DMS 273 treated with DMSO at 0.1 percent for 48 hours (cell line): ENCODE measurements at places on chromosomes 7 and 10.

- DNase-seq, result peak; percentile 47
Observed at GRCh38 chr7:28618383-28618782, 206.1 kb downstream of the CREB5 start.

- DNase-seq, result no peak
Observed at GRCh38 chr10:122265896-122266295, 5.2 kb upstream of the BTBD16 start.

DNA sequence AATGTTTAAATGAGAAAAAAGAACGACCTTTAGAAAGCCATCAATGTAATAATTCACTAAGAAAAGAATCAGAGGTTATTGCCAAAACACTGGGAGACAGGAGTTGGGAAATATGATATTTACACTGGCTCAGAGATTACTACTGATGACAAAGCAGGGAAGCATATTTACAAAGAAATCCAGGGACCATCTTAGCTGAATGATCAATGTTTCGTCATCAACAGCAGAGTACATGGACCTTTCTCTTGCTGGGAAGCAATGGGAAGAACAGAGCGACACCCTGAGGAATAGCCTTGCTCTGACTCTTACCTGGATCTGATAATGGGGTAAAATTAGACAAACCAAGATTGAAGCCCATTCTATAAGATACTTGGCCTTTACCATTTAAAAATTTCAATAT is 1293.5 kb downstream of the XPNPEP1 start:
- DNase-seq, result no peak

DNA sequence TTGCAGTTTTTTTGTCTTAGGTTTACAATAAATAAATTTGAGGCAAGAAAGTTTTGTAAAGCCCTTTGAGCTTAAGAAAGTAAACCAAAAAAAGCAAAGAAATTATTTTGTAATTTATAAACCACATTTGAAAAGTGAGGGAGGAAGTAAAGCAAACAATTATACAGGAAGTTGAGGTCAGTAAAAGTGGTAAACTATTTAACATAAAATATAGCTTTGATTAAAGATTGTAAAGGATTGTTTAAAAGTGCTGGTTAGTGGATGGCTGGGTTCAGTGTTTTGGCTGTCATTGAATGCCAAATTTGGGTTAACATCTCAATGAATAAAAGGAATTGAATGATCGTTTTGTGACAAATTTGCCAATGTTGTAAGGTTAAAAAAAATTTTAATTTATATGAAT is 9.9 kb downstream of the SOSTDC1 start:
- no peak for DNase-seq

GRCh38 chr10:52870562-52870961 is 98.0 kb upstream of the MBL2 start:
- DNase-seq, result no peak

DNA sequence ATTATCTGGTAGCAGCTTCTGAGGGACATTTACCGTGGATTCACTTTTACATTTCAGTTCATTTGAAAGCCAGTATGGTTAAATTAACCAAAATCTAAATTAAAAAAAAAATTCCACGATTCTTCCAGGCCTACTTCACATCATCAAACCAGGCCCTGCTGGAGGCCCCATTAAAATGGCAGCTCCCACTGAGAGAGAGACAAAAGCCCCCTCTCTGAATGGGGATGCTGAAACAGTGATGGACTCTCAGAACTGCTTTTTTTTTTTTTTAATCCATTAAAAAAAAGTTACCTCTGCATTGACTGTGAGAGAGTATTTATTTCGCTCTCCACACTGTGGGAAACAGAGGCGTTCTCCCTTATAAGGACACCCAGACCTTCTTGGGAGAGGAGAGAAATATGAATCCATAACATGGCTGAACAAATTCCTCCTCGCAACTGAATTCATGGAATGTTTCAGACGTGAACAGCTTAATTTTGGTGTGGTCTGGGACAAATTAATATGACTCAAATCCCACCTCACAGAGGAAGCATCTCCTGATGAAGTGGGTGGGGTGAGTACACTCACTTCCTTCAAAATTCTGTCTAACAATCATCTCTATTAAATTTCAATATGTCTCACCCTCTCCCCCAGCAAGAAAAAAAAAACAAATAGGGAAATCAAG is 73.5 kb downstream of the SAMD9 start:
- no peak for DNase-seq

GRCh38 chr10:95651346-95652060 is 5.0 kb downstream of the ALDH18A1 start:
- DNase-seq, result no peak

DNA sequence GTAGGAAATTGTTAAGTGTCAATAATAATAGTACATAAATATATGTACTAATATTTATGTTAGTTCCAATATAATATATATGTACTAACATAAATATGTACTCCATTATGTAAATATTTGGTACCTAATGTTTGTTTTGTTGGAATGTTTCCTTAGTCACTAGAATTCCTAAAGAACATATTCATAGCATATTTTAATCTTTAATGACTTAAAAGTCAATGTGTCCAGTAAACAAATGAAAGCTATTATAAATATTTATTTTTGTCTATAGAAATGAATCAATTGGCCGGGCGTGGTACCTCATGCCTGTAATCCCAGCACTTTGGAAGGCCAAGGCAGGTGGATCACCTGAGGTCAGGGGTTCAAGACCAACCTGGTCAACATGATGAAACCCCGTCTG is 153.6 kb downstream of the GPR158 start:
- no peak for DNase-seq

DNA sequence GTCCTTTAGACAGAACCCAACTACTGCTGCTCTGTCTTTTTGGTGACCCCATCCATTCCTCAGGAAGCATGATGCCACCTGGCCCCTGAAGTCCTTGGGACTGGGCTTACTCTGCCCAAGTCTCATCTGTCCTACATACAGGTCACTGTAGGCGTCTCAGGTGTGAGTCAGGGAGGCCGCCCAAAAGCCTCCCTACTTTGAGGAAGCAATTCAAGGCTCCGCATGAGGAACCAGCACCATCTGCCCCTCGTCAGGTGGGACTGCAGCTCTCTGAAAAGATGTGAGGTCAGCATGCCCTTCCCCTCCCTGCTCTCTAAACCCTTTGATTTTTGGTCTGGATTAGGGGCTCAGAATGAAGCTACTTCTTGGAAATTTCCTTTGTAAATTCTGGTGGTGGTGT is 354.8 kb downstream of the CXCL12 start:
- DNase-seq, result no peak

DNA sequence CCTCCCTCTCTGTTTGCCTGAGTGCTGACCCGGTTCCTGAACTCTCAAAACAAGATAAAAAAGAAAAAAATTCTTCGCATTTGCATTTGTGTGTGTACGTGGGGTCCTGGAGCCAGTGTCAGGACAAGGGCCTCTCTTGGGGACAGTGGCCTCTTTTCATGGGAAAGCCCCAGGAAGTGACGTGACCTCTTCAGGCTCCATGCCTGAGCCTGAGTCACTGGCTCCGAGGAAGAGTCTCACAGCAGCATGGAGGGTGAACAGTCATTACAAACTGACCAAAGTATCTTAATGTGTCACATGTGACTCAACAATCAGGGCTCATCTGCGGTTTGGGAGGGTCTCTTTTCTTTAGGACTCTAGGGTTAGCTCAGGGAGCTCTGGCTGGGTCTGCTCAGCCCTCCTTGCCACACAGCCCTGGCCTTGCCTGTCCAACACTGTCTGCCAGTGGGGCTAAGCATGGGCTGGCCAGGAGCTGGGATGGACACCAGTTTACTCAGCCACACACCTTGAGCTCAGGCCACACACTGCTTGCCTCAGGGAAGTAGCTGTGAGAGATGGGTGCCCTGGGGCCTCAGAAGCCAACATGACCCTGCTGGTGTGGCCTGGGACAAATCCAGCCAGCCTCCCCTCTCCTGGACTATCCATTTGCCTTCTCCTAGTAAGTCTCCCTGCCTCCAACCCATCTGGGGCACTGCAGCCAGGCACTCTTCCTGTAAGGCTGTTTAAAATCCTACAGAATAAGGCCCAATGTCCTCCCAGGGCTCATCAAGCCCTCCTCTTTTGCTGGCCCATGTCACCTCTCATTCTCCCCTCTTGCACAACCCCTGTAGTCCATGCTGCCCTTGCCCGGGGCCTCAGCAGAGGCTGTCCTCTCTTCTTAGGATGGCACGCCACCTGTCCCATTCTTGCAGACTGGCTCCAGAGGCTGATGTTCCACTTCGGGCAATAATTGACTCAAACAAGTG is 10.5 kb downstream of the TMEM273 start:
- DNase-seq, result no peak

DNA sequence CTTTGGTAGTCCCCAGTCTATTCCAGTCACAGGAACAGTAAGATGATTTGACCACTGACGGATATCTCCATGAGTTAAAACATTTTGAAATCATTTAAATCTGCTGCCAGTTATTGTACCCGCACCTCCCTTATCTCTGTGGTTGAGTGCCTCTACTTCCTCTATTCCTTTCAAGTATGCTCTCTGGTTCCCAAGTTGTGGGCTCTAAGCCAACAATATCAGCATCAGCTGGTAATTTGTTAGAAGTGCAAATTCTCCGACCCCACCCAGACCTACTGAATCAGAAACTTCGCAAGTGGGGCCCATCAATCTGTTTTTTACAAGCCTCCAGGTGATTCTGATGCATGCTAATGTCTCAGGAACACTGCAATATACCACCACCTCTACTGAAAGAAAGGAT is 235.5 kb downstream of the CCSER2 start:
- no peak for DNase-seq

DNA sequence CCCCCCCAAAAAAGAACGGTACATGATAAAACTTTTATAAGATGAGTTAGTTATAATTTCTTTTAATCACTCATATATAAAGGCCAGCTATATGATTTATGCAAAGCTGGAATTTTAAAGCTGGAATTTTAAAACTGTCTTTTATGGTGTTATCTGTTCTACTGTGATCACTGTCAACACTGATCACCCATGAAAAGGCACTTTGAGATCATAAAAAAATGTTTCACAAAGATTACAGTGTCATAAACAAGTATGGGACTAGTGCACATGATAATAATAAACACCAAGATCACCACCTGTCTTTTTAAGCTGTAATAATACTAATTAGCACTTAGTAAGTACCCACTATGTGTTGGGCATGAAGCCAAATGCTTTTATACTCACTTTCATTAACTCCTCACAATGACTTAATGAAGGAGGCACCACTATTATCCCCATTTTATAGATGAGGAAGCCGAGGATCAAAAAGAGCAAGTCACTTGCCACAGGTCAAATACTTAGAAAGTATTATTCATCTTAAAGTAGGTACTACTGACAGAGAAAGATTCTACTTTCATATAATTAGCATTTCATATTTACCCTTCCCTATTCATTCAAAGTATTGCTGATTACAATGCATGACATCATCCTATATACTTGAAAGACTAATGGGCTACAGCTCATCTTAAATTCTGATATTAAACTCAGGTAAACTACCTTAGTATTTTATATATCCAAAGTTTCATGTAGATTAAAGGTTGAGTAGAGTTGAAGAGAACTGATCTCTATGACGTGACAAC is 8.3 kb upstream of the RHOBTB1 start:
- DNase-seq, result no peak

- no peak for DNase-seq
Observed at GRCh38 chr7:26891400-26892350, 27.3 kb upstream of the SKAP2 start.

- DNase-seq, result no peak
Observed at GRCh38 chr10:102652170-102652916, 8.1 kb downstream of the TRIM8 start.

- no peak for DNase-seq
Observed at GRCh38 chr10:971150-971542, 17.1 kb upstream of the GTPBP4 start.

- DNase-seq, result no peak
Observed at GRCh38 chr10:129849452-129849750, 114.7 kb downstream of the EBF3 start.

DNA sequence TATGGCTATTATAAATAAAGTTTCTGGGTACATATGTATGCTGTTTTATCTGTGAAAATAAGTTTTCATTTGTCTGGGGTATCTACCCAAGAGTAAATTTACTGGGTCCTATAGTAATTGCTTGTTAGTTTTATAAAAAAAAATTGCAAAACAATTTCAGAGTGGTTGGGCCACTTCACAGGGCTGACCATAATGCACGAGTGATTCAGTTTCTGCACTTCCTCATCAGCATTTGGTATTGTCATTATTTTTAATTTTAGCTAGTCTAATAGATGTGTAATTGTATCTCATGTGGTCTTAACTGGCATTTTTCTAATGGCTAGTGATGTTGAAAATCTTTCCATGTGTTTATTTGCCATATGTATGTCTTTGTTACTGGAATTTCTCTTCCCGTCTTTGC is 452.4 kb upstream of the AKR1E2 start:
- no peak for DNase-seq

DNA sequence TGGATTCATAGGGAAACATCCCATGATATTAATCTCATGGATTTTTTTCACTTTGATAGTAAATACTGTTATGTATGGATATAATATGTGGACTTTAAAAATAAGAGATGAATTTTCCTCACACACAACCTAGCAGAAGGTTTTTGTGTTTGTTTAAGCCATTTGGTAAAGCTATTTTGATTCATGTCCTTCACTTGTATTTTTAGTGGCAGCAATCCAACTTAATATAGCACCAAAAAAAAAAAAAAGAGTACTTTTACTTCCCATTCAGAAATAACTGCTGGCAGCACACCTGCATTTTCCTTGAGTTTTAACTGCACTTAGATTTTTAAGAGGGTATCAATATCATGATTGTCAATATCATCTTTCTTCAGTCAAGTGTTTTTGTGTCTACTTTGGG is 60.0 kb downstream of the MCMBP start:
- no peak for DNase-seq

GRCh38 chr7:147639037-147639436 is 951.5 kb upstream of the C7orf33 start:
- DNase-seq, result no peak
